ENCODE measurements at places on chromosomes 1 and 21. TPM values are rescaled to one million over a fixed set of nuclear protein-coding genes. Genes with fewer than 3 reads are reported as not detected.

DNA sequence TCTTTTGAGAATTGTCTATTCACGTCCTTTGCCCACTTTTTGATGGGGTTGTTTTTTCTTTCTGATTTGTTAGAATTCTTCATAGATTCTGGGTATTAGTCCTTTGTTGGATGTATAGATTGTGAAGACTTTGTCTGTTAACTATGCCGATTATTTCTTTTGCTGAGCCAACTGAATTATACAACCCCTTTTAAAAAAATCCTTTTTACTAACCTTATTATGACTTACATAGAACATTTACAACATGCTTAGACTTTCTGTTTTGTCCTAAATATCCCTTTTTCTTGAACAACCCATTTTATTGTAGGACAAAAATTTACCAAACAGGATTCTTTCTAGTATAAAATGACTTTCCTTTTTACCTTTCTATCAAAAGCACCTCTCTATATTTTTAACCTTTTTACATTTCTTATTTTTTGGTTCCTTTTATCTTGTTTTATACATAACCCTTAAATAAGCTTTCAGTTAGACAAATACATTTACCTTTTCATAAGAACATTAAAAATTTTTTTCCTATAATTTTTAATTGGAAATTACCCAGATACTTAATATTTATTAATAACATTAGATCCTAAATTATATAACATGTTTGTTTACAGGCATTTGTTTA, 70.4 kb upstream of the TTLL7 start:
- no peaks in the 10 kb centered on the region for H3K4me1 ChIP-seq
- no peaks in the 10 kb centered on the region for H3K27me3 ChIP-seq
- no peak for DNase-seq
- no peak overlapping the region for H3K27ac ChIP-seq

DNA sequence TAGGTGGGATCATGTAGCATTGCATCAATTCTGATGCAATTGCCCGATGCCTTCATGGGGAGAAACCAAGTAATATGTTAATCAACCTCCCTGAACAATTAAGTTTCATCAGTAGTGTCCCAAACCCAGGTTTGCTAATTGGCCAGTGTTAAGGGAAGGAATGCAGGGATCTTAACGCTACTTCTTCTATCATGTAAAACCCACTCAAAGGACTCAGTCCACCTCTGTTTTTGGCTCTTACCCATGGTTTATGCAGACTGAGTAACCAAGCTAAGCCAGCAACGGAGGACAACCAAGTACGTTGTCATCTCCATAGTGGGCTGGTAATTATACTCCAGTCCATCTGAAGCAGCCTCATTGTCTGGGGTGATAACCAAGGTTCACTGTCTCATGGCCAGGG, 203.0 kb upstream of the FMN2 start:
- no peaks in the 10 kb centered on the region for H3K36me3 ChIP-seq
- H3K4me3 ChIP-seq = no peak overlapping the region
- no peak overlapping the region for H3K27ac ChIP-seq
- H3K27me3 ChIP-seq = no peaks in the 10 kb centered on the region

DNA sequence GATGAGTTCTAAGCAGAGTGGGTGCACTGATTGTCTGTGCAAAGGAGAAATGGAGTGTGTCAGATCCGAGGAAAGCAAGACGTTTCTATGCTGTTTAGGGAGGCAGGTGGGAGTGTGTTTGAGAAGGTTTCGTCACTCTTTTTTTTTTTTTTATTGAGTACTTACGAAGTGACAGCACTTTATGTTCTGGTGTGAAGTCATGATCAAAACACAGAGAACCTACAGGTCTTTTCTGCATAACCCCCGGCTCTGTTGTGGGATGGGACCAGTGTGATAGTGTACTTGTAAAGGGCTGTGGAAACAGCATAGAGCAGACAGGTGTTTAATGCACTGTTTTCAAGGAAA, 26.7 kb downstream of the MIA3 start:
- no peaks in the 10 kb centered on the region for H3K27me3 ChIP-seq
- DNase-seq = no peak
- H3K4me3 ChIP-seq = peak overlapping the region; percentile 93
- peak overlapping the region; percentile 98 for H3K27ac ChIP-seq
- H3K36me3 ChIP-seq = no peaks in the 10 kb centered on the region

GRCh38 chr1:23367791-23368561, 1.7 kb downstream of the ZNF436 start:
- H3K27me3 ChIP-seq = no peaks in the 10 kb centered on the region
- H3K27ac ChIP-seq = peak overlapping the region; percentile 96
- peaks cover 35% of the 10 kb centered on the region for H3K36me3 ChIP-seq
- peaks cover 65% of the 10 kb centered on the region for H3K4me1 ChIP-seq
- H3K4me3 ChIP-seq = peak overlapping the region; percentile 71

DNA sequence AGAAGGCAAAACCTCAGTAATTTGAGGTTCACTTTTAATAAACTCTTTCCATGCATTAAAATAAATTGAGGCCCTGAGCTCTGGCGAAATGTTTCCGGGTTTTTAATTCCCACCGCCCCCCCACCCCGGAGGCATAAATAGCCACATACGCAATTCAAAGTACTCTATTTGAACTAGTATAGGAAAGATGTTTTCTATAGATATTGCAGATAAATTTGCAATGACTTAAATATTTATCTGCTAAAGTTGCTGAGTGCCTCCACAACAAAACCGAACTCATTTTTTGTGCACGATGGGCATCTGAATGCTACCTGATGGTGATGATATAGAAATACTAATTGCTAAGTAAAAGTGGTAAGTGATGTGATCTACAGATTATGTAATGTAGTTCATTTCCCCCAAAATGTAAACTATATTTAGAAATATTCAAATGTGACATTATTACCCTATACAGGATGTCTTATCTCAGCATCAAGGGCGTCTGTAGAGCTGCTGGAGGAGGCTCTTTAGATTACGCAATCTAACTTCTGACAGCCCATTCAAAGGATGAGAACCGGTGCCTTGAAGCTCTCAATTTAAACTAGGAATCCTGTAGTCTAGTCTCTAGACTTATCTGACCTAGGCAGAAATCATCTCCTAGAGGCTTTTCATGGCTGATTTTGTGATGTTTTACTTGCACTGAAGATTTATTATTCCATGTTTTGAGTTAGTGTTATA, 8.5 kb downstream of the IRF2BP2 start:
- DNase-seq = no peak
- peaks cover 5% of the 10 kb centered on the region for H3K36me3 ChIP-seq
- H3K27ac ChIP-seq = peak overlapping the region; percentile 99
- no peaks in the 10 kb centered on the region for H3K27me3 ChIP-seq
- no peak overlapping the region for H3K4me3 ChIP-seq

GRCh38 chr1:46173361-46173856, 1.5 kb upstream of the TSPAN1 start:
- H3K36me3 ChIP-seq = no peaks in the 10 kb centered on the region
- H3K4me3 ChIP-seq = no peak overlapping the region
- no peak for DNase-seq
- H3K27me3 ChIP-seq = no peaks in the 10 kb centered on the region
- H3K4me1 ChIP-seq = peaks cover 58% of the 10 kb centered on the region

DNA sequence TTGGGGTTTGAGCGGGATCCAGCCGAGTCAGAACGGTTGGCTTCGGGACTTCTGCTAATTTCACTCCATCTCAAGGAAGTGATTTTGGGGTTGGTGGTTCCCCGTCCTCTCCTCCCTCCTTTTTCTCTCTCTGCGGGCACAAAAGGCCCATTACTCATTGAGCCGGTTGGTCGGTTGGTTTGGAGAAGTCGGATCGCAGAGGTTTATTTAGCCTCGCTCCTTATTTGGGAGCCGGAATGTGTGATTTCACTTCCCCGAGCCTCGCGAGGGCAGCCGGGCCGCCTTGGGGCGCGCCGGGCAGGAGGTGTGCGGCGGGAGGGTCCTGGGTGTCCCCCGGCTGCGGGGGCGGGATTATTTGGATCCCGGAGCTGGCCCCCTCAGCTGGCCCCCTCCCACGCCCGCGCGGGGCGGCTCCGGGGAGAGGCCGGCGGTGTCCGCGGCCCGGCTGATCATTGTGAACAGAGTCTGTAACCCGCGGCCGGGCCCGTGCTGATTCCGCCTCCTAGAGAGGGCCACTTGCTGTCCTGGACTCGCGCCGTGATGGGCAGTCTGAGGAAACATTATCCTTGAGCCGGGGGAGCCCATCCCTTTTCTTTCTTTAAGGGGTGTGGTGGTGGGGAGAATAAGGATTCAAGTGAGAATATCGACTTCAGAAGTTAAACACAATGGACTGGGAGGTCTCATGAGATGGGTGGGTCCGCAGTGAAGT, 1.2 kb downstream of the MAPKAPK2 start:
- DNase-seq = no peak
- H3K27ac ChIP-seq = peak overlapping the region; percentile 99
- H3K27me3 ChIP-seq = no peaks in the 10 kb centered on the region
- no peaks in the 10 kb centered on the region for H3K36me3 ChIP-seq
- H3K4me3 ChIP-seq = peak overlapping the region; percentile 91

GRCh38 chr1:61070054-61070453, 12.3 kb upstream of the NFIA start:
- H3K36me3 ChIP-seq = no peaks in the 10 kb centered on the region
- H3K4me3 ChIP-seq = no peak overlapping the region
- no peaks in the 10 kb centered on the region for H3K27me3 ChIP-seq

DNA sequence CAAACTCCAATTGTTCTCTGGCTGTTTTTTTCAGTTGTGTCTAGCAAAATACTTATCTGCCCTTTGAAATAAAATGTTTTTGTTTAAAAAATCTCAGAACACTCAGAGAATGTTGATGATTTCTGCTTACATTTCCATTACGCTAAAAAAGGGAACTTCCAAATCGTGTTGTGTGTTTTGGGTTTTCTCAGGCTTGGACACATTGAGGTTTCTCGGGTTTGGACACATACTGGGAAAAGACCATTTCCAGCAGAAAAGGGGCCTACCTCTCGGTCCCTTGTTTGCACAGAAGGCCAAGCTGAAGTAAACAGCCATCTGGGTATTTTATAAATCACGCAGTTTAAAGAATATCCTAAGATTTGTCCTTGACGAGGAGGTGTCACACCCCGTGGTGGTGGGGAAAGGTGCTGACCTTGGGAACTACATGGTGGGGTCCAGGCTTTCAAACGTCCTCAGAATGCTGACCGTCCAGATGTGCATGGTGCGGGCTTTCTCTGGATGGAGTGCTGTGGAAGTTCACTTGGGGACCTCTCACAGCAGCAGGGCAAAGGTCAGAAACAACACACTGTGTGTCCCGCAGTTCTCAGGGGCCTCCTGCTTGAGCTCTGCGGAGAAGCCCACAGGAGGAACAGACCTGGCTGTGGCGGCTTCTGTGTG, 67.8 kb downstream of the SLC37A1 start:
- H3K36me3 ChIP-seq = no peaks in the 10 kb centered on the region
- no peak for DNase-seq
- H3K27ac ChIP-seq = no peak overlapping the region
- no peaks in the 10 kb centered on the region for H3K27me3 ChIP-seq
- H3K4me1 ChIP-seq = no peaks in the 10 kb centered on the region
- no peak overlapping the region for H3K4me3 ChIP-seq

DNA sequence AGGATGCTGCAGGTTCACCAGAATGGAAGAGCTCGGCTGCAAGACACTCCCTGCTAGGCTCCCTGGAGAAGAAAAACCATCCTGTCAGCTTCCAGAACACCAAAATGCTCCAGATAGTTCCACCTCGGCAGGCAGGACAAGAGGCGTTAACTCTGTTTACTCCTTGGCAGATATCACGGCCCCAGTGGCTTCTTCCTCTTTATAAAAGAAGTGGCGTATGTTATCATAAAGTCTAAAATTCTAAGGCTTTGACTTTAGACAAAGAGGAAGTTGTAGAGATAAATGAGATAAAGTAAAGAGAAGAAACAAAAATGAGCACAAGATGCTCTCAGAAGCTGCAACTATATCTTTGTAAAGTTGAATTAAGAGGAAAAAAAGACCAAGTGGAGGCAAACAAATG, 24.3 kb upstream of the MTF1 start:
- peaks cover 44% of the 10 kb centered on the region for H3K36me3 ChIP-seq
- H3K27me3 ChIP-seq = no peaks in the 10 kb centered on the region
- no peak overlapping the region for H3K4me3 ChIP-seq
- H3K27ac ChIP-seq = no peak overlapping the region
- DNase-seq = no peak

DNA sequence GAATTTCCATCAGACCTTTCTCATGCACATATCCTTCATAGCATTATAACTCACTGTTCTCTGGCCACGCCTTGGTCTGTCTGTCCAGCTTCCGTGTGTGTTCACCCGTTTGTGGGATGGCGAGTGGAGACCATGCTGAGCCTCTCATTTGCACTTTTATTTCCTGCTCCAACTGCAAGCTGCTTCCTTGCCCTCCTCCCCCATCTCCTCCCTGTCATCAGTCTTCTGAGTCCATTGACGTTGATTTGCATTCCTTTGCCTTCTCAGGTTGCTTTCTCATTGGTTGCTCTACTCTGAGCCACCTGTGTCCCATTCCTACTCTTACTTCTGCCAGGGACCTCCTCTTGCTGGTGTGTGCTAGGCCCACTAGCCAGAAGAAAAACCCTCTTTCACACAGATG, 146.4 kb downstream of the NOS1AP start:
- no peak overlapping the region for H3K27ac ChIP-seq
- H3K27me3 ChIP-seq = no peaks in the 10 kb centered on the region
- no peak for DNase-seq
- H3K36me3 ChIP-seq = no peaks in the 10 kb centered on the region

DNA sequence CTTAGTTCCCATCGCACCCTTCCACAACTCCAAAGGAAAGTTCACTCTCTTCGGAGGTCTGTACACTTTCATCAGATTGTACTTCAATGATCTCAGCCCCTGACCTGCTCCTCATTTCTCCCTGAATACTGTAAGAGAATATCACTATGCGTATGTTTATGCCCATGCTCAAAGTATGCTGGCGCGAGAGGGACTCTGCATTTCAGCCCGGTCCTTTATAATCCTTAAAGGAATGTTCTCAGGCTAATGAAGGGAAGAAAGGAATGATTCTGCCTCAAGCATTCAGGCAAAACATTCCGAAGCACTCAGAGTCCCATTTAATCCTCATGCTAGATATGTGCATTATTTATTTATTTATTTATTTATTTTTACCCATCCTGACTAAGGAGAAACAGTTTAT, 76.8 kb downstream of the PLD5 start:
- H3K36me3 ChIP-seq = no peaks in the 10 kb centered on the region
- no peaks in the 10 kb centered on the region for H3K4me1 ChIP-seq
- no peak overlapping the region for H3K27ac ChIP-seq
- DNase-seq = no peak
- H3K27me3 ChIP-seq = peaks cover 21% of the 10 kb centered on the region
- no peak overlapping the region for H3K4me3 ChIP-seq

DNA sequence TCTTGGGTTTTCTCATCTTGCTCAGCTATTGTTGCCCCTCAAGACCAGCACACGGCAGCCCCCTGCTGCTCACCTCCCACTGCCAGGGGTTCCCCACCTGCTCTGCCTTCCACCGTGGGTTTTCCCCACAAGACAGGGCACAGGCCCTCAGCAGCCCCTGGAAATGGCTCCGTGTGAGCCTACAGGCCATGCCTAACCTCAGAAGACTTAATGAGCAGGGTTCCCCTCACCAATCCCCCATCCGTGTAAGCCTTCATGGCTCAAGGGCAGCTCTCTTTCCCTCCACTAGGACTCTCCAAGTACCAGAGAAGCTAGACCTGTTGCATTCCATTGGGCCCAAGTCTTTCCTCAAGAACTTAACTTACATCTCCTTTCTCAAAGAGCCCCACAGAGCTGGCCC, 18.4 kb upstream of the RCAN3 start:
- no peaks in the 10 kb centered on the region for H3K36me3 ChIP-seq
- no peak for DNase-seq
- no peak overlapping the region for H3K4me3 ChIP-seq
- no peaks in the 10 kb centered on the region for H3K27me3 ChIP-seq
- no peaks in the 10 kb centered on the region for H3K4me1 ChIP-seq

- H3K27ac ChIP-seq = peak overlapping the region; percentile 83
- DNase-seq = no peak
Observed at GRCh38 chr21:42187976-42188653, 30.8 kb upstream of the ABCG1 start.

The BACE2 gene
- 49.2 TPM for total RNA-seq

The SERPINC1 gene
- total RNA-seq = not detected

The TCP10L gene
- not detected for total RNA-seq

The ACBD6 gene
- 38.7 TPM for total RNA-seq
